Stimulated activated CD8-positive, alpha-beta memory T cell treated with anti-CD3 and anti-CD28 coated beads, Interleukin-4, amount 100 ng/mL, for 48 hours (primary cell): ENCODE measurements at places on chromosomes 6 and 20.

- no peak for DNase-seq
Observed at GRCh38 chr6:5054245-5054873, 30.8 kb upstream of the PPP1R3G start.

DNA sequence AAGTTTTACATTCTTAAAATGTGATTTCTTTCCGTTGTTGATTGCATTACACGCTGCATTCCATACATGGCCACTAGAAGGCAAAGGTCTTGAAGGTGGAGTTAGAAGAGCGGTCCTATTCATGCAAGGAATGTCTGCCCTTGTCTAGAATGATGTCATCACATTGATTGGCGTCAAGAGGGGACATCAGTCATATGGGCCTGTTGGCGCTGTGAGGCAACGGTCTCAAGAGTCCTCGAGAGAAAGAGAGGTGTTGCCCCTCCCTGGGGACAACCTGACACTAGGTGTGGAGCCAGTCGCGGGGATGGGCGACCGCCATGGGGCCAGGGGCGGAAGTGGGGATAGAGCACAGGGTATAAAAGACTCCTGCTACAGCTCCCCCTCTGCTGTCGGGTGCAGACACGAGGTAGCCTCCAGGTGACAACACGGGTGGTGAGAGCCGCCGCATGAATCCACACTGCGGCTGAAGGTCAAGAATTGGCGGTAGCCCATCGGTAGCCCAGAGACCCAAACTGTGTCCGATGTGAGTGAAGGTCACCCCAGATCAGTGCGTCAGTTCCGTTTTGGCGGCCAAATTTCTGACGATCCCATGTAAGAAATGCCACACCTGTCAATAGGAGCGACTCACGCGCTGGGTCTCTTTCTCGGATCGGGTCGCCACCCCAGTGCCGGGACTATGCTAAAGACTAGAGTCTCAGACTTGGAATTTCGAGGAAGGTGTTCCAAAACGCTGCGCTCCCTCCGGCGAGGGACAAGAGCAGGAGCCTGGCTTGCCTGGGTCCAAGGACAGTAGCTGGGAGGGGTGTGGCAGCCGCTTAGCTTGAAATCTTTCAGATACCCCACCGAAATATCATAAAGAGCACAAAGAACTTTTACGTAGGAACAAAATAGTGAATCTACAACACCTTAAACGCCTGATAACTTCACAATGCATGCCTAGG is 93.2 kb upstream of the ZNF184 start:
- no peak for DNase-seq

DNA sequence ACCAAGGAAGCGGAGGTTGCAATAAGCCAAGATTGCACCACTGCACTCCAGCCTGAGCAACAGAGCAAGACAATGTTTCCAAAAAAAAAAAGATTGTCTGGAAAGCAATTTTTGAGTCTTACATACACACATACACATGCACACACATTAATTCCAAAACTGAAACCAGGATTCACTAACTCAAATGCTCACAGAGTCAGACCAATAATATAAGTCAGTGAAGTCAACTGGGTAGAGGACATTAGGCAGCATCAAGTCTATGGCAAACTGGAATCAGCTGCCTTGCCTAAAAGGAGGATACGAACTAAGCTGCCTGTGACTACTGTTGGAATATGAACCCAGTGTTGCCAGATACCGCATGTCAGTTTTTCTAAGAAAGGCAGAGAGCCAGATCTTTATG is 15.7 kb downstream of the REM1 start:
- no peak for DNase-seq

GRCh38 chr20:33967126-33967525 is 26.6 kb upstream of the RALY start:
- DNase-seq: no peak

DNA sequence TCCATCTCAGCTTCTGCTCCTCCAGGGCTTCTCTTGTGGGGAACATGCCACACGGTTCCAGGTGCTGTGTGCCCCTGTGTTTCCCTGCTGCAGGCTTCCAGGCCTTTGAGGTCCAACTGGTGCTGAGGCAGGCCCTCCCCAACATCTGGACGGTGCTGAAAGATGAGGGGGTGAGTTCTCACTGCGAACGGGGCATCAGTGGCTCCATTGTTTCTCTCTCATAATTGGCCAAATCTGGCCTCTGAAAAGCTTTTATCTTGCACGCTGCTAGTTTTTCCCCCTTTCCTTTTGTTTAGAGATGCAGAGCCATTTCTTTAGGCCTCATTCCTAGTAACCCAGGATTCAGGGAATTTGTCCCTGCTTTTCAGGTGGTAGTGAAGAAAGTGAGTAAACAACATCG is 8.6 kb downstream of the PNLDC1 start:
- DNase-seq: no peak

GRCh38 chr6:85354761-85355618 is 94.9 kb upstream of the NT5E start:
- peak; percentile 80 for DNase-seq

DNA sequence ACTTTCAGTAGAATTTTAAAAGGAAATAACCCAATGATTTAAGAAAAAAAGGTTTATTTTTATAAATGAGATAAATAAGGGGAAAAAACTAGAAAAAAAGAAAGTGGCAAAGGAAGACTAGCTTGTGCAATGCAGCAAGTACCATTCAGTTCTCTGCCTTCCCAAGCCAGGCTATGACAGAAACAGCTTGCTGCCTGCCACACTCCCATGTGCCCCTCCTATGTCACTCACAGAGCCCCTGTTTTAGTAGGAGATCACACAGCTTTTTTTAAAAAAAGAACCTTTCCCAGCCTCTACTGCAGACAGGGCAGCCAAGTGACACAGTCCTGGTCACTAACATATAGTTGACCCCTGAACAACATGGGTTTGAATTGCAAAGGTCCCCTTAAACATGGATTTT is 13.5 kb downstream of the TBC1D7 start:
- no peak for DNase-seq

- DNase-seq: no peak
Observed at GRCh38 chr20:15256676-15257568, 919.5 kb upstream of the FLRT3 start.

GRCh38 chr20:58084966-58085365 is 143.5 kb downstream of the ANKRD60 start:
- no peak for DNase-seq
